ENCODE measurements at places on chromosomes 7 and 10. TPM values are rescaled to one million over a fixed set of nuclear protein-coding genes. Genes with fewer than 3 reads are reported as not detected.

The OPALIN gene
- total RNA-seq: not detected

The CXCL12 gene
- not detected for total RNA-seq

The WNT8B gene
- not detected for total RNA-seq

The PTPN20 gene
- total RNA-seq: 5.4 TPM

The IL6 gene
- 0.28 TPM for total RNA-seq

The CYP26C1 gene
- not detected for total RNA-seq

The ZNF467 gene
- total RNA-seq: 0.48 TPM

The CFAP43 gene
- 0.14 TPM for total RNA-seq

The ETV1 gene
- total RNA-seq: 6.5 TPM

The PRR15 gene
- total RNA-seq: 5.7 TPM

The PRSS2 gene
- not detected for total RNA-seq

The ALOX5 gene
- not detected for total RNA-seq

The HTR5A gene
- total RNA-seq: not detected

The HEPACAM2 gene
- not detected for total RNA-seq

The ELMO1 gene
- total RNA-seq: not detected
